ENCODE measurements at places on chromosomes 5 and 9.

DNA sequence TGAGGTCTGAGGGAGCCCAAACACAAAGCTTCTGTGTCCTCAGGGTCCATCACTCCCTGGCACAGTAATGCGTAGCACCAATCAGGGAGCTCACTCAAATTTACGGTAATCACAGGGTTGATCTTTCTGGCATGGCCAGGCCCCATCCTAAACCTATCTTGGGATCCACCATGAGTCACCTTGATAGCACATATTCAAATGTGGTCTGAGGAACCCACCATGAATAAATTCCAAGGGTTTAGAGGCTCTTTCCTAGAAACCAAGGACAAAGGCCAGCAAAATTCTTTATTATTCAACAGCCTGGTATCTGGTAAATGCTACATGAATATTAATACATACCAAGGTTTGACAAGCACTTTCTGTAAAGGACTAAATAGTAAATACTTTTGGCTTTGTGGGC, 254.5 kb downstream of the TLR4 start:
- DNase-seq, result no peak

- no peak for DNase-seq
Measured at GRCh38 chr9:9246726-9247125, 1366.1 kb downstream of the PTPRD start.

DNA sequence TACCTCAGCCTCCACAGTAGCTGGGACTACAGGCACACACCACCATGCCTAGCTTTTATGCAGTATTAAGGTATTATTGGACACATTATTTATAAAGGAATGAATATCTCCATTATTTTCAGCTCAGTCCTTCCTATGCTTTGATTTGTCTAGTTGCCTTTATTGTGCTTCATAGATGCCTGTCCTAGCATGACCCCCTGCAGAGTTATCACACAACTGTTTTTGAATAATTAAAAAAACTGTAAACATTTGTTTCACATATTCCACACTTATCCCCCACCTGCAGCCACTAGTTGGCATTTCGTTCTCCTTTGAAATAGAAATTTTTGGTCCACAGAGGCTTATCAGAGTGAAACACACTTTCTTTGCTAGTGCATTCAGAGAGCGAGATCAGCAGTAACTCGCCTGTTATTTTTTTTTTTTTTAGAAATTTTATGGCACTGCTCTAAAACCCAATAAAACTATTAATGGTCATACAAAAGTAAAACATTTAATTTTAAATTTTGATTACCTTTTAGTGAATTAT, 151.8 kb upstream of the RASA1 start:
- no peak for DNase-seq

- DNase-seq, result no peak
Measured at GRCh38 chr5:77483682-77484081, 8.4 kb downstream of the WDR41 start.

GRCh38 chr5:171246231-171246630, 62.8 kb upstream of the TLX3 start:
- DNase-seq, result no peak

DNA sequence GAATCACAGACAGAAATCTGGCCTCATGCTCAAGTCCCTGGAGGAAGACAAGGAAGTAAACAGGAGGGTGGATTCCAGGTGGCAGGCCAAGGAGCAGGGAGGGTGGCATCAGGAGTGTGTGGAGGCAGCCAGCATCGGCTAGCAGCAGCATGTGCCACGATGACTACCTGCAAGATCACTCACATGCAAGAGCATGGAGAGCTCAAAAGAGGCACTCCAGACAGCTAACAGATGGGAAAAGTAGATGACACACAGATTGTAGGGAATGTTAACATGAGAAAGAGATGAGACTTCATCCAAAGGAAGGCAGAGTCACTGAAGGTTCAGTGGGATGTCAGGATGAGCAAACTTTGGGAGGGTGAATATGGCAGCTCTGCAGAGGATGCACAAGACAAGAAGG, 104.3 kb downstream of the SEMA5A start:
- no peak for DNase-seq

DNA sequence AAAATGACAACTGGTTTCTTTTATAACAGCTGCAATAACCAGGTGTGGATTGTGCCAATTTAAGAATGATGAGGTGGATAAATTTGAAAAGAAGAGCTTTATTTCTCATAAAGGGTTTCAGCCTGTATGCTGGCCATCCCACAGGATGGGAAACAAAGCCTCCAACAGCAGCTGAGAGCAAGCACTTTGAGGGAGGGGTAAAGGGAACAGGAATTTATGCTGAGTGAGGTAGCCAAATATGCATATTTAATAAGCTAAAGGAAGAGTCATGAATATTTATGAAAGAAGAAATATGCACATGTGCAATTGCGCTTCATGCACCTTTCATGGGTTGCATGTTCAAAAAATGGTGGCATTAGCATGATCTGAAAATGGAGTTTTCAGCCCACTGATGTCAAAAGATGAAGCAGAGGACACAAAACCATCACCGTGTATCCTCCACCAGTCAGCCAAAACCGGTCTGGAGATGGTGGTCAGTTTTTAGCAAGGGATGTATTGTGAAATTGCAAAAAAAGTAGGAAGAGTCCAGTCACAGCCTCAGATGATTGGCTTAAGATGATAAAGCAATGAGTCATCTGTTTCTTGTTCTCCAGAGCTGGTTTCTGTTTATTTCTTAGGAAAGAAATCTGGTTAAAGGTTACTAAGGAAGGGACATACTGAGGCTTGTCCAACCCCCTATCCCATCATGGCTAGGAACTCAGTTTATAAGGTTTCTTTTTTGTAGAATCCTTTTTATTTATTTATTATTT, 47.9 kb downstream of the DEPDC1B start:
- no peak for DNase-seq

DNA sequence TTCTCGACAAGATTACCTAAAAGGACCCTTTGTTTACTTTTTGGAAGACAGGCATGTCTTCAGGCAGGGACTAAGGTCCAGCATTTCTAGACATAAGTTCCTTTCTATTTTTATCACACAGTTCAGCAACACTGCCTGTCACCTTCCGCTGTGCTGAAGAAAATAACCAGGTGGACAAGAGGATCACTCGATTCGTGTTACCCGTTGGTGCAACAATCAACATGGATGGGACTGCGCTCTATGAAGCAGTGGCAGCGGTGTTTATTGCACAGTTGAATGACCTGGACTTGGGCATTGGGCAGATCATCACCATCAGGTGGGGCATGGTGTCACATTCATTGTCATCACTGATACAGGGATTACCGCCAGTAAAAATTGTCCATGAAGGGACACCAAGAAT, 85.6 kb upstream of the PLPP6 start:
- no peak for DNase-seq

DNA sequence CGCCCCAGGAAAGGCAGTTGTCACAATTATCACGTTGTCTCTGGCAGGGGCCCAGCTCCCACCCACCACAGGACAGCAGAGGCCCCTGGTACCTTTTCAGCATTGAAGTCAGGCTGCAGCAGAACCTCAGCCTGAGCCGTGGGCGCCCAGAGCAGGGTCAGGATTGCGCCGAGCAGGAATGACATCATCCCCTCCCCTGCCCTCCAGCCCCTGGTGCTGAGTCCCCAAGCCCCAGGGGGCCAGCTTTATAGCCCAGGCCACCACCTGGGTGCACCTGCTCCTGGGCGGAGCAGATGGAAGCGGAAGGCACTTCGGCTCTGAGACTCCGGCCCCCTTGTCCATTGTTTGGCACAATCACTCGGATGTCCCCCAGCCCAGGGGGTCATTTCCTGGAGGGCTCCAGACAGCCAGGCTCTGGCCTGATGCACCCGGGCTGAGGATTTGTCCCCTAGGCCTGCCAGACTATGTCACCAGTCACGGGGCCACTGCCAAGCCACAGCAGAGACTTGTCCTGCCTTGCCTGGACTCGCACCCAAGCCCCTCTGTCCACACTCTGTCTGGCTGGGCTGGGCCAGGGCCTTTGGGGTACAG, at the start of gene LCN15:
TSS of gene LCN15 (minus strand) at position 218 of the 591 bp plus-strand sequence. CDS start at position 188, 30 bp downstream.
- no peak for DNase-seq

DNA sequence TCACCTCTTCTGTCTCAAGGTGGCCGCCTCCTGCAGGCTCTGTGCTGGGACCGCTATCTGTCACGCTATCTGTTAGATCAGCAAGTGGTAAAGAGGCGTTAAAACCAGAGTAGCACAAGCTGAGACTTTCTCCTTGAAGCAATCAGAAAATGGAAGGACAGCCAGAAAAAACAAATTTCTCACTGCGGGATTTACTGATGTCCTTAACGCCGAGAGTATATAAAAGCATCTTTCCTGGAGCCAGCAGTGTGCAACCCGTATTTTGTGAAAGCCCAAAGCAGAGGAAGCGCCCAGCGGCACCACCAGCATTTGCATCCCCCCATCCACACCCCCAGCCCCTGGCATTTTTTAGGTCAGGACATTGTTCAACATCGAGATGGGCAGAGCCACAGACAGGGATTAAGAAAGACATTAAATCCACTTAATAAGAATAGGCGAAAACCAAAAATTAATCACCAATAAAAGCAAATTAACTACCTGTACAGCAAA, 48.6 kb downstream of the DUSP1 start:
- DNase-seq, result no peak

DNA sequence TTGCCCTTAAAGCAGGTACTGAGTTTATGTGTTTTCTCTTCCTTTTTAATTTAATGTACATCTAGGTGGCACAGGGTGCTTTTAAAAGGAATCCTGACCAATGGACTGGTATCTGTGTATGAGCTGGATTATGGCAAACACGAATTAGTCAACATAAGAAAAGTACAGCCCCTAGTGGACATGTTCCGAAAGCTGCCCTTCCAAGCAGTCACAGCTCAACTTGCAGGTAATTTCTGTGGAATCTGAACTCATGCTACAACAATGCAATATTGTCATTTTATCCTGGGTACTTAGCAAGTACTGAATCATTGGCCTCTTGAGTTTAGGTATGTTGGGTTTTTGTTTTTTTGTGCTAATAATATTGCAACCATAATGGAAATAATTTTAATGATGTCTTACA, 14.4 kb upstream of the TMOD1 start:
- no peak for DNase-seq

GRCh38 chr9:119938871-119939270, 569.6 kb upstream of the BRINP1 start:
- DNase-seq, result no peak

DNA sequence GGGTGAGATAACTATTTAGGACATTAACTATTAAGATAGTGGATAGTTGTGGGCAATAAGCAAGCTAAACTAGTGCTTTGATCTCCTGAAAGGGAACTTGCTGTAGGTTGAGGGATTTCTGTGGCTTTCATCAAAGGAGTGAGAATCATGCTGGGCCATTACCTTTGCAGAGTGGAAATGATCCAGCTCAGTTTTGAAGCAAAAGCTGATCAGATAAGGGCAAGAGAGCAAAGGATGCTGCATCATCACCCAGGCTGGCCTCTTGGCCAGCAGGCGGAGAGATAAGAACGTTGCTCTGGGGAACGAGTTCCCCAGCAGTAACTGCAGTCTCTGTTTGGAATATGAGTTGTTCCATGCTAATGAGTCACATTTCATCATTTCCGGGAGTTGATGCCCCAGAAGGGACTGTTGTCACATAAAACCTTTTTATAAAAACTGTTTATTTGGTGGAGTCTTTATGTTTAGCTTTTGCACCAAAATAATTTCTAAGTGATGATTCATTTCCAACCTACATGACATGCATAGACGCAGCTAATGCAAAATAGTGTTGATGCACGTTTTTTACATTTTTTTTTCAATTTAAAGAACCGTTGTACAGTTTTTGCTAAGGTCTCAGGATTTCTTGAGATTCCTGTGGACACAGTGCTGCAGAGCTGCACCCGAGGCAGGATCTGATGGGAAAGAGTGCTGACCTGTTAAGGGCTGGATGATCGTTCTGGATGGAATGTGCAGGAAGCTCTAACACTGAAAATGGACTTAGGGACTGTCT, 99.3 kb downstream of the ACTBL2 start:
- DNase-seq, result no peak

- no peak for DNase-seq
Measured at GRCh38 chr9:100739208-100739607, 161.3 kb downstream of the CAVIN4 start.

- DNase-seq, result no peak
Measured at GRCh38 chr5:228886-229285, 10.8 kb downstream of the SDHA start.

DNA sequence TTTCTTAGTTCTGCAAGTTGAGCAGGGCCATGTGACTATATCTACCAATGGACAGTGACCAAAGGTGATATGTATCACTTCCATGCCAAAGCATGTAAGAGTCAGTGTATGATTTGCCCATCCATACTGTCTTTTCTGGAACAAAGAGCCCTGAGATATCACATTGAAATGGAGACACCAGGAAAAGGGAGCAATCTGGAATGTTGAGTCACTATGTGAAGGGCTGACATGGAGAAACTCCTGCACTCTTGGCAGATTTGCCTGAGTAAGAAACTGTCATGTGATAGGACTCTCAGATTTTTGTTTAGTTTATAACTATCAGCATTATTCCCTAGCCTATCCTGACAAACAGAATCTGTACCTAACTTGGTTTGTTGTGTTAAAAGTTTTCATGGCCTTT, 29.8 kb upstream of the TMEM161B start:
- no peak for DNase-seq

- DNase-seq, result no peak
Measured at GRCh38 chr5:101364469-101364868, 461.4 kb upstream of the ST8SIA4 start.

DNA sequence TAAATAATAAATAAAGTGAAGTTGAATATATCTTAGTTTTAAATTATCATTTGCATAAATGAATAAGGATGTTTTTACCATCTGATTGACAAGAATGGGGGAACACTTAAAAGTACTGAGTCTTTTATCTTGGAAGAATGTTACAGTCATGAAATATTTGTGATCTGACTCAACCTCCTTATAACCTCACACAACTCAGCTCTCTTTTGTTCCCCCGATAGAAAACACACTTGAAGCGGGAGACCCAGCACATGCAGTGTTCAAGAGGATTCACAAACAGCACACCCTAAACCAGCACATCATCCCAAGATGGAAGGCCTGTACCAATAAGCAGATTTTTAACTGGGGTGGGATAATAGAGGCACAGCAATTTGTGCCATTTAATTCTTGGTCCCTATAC, 15.5 kb downstream of the BAAT start:
- no peak for DNase-seq

DNA sequence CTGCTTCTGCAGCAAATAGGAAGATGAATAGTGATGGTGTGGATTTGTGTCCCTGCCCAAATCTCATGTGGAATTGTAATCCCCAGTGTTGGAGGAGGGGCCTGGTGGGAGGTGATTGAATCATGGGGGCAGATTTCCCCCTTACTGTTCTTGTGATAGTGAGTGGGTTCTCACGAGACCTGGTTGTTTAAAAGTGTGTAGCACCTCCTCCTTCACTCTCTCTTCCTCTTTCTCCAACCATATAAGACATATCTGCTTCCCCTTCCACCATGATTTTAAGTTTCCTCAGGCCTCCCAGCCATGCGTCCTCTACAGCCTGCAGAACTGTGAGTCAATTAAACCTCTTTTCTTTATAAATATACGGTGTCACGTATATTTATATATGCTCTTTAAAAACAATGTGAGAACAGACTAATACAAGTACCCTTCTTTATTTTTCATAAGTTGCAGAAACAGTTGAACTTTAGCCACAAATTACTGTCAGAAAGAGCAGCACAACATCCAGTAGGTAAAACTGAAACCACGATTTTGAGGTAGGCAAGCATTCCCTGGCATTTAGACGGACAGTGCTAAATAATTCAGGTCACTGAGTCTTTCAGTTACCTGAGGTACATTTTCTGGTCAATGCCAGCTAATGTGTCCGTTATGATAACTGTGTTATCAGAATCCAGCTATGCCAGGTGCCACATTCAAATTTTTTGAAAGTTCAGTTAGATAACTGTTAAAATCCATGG, 79.3 kb upstream of the SPEF2 start:
- no peak for DNase-seq
